SK-MEL-5 (cell line): ENCODE measurements at places on chromosomes 13 and 19. TPM values are rescaled to one million over a fixed set of nuclear protein-coding genes. Genes with fewer than 3 reads are reported as not detected.

Gene IL17D
- total RNA-seq, result 3.7 and 4.3 TPM in 2 replicates

Gene RPL18A
- total RNA-seq, result 1,450 and 1,494 TPM in 2 replicates

Gene ZNF546
- 2.0 and 6.4 TPM in 2 replicates for total RNA-seq

Gene ZNF787
- 30.4 and 31.7 TPM in 2 replicates for total RNA-seq

Gene COX7A1
- total RNA-seq, result not detected in 2 replicates

Gene FFAR3
- not detected in 2 replicates for total RNA-seq

Gene GPR12
- total RNA-seq, result 0.13 TPM in 1 of 2 replicates, not detected in the other

Gene PLD3
- 69.0 and 73.4 TPM in 2 replicates for total RNA-seq

Gene VAV1
- total RNA-seq, result not detected in 2 replicates
